ENCODE measurements at places on chromosomes 16 and 17.

DNA sequence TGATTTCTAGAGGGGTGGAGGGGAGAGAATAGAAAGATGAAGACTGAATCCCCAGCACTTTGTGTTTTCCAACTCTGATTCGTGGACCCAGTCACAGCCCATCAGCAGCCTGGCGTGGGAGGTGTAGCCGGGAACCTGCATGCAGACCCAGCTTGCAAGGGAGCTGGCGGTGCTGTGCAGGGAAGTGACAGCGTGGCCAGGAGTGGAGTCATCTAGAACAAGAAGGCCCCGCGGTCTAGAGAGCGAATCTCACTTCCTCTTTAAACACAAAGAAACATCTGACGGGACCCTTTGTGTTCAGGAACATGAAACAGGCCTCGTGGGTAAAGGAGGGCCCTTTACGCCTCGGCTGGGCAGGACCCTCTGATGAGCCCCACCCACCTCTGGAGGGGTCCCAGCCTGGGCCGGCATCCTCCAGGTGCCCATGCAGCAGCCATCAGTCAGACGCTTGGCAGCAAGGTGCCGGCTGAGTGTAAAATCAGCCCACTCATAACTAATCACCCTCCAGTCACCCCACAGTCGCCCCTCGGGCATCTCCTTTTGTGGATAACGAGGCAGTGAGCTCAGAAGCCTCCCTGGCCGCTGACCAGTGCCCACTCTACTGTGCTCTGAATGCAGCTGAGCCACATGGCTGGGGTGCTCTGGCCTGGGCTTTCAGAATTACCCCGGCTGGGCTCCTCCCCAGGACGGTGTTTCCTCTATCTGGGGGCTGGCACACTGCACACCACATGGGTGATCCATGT lies 4.4 kb downstream of the SNAI3 start:
- DNase-seq: peak; percentile 11

DNA sequence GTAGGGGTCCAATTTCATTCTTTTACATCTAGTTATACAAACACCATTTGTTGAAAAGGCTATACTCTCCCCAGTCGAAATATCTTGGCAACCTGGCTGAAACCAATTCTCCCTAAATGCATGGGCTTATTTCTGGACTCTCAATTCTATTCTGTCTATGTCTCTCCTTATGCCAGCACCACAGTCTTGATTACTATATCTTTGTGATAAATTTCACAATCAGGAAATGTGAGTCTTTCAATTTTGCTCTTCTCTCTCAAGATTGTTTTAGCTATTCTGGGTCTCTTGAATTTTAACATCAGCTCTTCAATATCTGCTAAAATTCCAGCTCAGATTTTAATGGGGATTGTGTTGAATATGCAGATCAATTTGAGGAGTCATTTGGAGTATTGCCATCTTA lies 5.9 kb upstream of the TRIM25 start:
- DNase-seq: no peak

DNA sequence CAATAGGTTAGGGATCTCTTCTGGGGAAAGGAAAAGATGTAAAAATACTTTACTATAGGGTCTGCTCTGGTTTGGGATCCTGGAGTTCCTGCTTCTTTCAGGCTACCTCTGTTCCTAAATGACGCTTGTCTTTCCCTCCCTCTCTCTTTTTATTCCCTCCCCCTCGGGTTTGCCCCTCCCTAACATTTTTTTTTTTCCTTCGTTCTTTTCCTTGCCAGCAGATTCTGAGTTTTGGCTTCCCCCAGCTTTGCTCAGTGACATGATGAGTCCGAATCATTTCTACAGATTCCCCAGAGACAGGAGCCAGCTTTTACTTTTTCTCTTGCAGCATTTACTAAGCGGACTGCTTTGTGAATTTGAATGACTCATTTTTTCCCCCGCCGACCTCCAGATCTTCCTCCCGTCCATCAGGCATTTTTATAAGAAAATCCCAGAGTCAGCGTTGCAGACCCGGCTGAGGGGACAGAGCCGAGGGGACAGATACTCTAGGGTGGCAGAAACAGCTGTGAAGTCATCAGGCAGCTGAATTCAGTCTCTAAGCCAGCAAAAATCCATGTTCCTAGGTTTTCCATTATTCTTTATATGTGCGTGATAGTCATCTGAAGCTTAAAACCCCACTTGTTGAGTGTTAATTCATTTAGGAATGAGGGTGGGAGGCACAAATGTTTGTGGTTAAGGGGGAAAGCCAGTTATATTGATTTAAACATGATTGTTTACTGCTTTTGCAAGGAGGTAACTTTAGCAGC lies at the start of gene TMEM100:
TMEM100 (minus strand) TSS at position 123 of the 746 bp plus-strand sequence. CDS start 1,794 bp downstream, outside the sequence.
- DNase-seq: no peak

DNA sequence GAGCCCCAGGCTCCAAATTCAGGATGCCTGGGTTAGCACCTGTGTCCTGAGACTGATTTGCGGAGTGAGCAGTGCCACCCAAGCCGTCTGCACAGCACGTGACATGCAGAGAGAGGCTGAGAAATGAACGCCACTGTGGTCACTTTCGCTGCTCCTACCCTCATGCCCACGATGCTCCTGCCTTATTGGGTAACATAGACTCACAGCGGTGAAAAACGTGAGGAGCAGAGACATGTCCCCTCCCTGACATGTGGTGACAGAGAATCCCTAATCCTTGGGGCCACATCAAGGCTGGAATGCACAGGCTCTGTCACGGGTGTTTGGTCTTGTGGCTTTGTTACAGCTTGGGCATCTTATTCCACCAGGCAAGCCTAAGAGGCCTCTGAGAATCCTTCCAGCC lies 52.1 kb upstream of the CACNG5 start:
- no peak for DNase-seq

Measured in substantia nigra (tissue), 51 donors.